COR-L47 (cell line): ENCODE measurements at places on chromosomes 6 and 20.
A peak's percentile ranks its signal among the peaks of the same experiment; 100 is the strongest.

DNA sequence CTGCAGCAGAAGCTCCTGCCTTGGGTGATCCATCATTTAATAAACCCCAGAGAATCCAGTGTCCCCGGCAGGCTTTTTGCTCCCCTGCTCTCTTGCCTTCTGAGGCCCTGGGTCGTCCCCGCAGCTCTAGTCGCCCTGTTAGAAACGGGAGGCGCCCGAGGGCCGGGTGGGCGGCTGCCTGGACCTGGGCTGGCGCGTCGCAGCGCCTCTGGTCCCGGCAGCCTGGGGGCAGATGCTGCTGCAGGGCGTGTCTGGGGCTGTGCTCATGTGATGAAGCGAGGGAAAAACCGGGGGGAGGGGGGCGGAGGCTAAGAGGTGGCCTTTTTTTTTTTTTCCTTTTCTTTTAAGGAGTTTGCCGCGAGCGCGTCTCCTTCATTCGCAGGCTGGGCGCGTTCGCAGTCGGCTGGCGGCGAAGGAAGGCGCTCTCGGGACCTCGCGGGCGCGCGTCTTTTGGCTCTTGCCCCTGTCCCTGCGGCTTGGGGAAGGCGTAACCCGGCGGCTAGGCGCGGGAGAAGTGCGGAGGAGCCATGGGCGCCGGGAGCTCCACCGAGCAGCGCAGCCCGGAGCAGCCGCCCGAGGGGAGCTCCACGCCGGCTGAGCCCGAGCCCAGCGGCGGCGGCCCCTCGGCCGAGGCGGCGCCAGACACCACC, 394 bp downstream of the AKAP12 start:
- peak; percentile 34 for DNase-seq

GRCh38 chr6:154622618-154623336, 110.4 kb upstream of the SCAF8 start:
- no peak for DNase-seq

GRCh38 chr6:28266962-28267694, at the start of gene ZSCAN26:
TSS of gene ZSCAN26 (plus strand) at chr6:28267143. CDS start at chr6:28271920, 4,777 bp downstream.
- DNase-seq: peak; percentile 80

DNA sequence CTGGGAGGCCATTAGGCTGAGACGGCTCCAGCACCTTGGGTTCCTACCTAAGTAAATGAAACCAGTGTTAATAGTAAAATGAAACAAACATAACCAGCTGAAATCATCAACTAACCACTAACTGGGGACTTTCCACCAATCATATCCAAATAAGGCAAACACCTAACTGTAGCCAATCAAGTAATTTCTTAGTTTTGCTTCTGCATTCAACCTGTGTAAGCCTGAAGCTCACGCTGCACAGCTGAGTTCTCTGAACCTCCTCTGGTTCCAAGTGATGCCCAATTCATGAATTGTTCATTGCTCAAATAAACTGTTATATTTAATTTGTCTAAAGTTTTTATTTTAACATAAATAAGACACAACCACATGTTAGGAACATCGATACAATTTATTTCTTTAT, 22.5 kb downstream of the KLHL32 start:
- no peak for DNase-seq

DNA sequence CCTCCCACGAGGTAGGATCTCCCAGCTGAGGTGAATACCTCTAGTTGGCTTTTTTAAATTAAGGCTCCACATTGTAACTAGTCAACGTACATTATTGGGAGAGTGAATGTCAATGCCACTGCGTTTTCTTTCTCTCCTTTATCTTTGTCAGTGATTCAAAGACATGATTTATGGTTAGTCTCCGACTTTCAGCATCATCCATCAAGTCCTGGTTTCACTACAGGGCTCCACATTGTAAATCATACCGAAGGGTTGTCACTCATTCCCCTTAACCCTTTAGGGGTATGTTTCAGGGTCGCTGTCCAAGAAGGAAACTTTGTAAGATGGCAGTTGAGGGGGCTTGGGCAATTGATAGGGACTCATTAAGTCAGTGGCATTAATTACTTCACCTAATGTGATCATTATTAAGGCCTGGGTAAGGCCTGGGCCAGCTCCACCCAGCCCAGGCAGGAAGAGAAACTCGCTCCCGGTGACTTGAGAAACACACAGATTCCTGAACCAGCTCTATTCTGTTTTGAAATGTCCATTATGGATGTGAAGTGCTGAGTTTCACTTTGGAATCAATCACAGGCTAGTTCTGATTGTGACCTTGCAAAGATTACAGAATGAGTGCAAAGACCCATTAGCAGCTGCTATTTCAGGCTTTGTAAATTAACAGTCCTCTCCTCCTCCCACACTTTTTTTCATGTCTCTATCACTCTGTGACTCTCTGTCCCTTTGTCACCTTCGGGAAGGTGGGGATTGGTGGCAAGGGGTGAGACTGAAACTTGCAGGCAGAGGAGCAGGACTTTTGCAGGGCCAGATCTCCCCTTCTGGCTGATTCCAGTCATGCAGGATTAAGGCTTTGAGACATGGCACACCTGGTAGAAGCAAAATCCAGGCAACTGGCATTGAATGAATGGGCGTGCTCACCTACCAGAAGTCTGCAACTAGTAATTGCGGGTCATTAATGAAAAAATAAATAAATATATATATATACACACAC, 222.4 kb downstream of the TSHZ2 start:
- no peak for DNase-seq

DNA sequence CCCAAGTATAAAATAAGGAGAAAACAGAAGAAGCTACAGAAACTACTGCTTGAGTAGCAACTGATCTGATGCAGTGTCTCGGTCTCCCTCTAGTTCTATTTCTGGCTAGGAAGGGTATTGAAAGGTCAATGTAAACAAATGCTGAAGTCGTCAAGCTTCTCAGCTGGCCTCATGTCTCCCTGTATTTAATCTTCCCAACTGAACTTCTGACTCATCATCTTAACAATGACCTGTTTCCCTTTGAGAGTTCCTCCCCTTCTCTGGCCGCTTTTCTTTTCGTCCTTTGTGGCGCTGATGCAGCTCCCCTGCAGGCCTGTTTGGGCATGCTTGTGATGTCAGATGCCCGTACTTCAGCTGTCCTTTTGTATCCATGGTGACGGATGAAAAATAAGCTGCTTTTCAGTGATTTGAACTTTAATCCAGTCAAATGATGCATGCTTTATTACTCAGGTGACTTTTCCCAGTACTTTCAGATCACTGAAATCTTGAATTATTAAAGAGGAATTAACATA, 7.8 kb upstream of the LCA5 start:
- peak; percentile 93 for DNase-seq

DNA sequence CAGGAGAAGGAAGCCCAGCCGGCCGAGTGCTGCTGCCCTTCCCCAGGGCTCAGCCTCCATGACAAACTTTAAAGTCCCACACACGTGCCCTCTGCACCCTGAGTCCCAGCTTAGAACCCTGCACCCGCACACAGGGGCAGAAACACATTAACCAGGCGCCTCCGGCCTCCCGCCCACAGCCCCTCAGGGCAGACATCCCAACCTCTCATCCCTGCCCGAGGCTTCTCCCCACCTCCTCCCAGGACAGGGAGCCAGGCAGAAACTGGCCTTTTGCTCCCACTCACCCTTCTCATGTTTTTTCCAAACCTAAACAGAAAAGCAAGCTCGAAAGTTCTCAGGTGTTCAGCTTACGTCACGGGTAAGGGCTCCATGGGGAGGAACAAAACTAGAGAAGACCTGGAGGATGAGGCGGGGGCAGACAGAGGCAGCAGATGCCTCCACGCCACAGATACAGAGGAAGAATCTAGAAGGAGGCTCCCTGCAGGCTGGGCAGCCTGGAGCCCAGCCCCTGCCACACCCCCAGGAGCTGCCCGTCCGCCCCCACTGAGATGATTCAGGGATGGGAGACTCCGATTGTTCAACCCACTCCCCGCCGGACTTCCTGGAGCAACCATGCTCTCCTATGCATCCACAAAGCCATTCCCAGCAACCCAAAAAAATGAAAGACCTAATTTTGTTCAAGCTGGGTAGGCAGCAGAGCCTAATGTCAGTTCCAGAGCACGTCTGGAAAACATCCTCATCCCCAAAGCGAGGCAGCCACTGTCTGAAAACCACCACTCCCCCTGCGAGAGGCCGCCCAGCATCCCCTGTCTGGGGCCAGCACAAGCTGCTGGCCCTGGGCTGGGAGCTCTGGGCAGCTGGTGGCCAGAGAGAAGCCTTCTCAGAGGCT, 8.8 kb downstream of the KCNQ2 start:
- DNase-seq: no peak

DNA sequence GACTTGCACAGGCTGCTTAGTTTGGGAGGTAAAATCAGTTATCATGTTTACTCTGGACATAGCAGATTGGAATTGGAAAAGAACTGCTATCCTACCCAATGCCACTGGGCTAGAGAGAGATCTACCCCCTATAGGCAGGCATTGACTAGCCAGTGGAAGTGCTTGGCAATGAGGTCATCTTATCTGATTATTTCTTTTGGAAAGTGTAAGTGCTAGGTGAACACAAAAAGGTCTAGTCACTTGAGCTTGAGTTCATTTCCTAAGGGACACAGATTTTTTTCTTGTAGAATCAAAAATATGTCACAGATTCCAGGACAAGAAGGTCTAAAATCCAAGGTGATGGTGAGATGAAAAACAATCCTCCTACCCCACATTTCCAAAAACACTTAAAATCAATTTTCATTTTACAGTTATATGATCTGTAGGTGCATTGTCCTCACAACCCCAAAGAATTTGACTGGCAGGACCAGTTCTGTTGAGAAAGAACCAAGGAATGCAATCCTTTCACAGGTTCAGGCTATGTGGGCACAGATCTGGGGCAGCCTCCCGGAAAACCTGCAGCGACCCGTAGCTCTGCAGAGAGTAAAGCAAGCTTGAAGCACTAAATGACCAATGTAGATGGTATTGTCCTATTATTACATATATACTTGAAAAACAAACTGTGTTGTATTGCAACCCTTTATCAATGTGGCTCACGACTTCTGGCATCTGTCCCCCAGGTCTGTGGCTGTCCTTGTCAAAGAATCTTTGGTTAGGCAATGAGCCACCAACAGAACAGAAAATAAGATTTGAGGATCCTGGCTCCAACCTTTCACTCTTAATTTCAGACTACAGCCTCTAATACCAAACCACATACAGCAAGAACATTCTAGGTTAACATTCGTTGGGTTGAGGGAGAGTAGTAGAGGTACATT, 67.3 kb upstream of the ADTRP start:
- no peak for DNase-seq
